ENCODE measurements at places on chromosomes 7 and 10.

DNA sequence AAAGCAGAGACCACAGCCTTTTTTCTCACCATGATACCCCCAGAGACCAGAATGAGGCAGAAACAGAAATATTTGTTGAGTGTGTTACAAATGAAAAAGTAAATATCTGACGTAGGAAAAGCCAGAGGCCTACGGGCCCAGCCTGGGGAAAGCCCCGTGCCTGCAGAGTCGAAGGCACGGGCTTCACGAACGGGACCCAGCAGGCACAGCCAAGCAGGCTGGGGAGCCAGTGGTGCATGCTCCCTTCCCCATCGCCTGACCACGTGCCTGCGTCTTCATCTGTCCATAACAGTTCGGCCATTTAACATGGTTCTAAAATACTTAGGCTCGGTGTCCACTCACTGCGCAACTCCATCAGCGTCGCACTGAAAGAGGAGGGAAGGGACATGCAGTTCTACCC is 50.8 kb downstream of the SLIT1 start:
- DNase-seq: no peak

- no peak for DNase-seq
These were observed 20.7 kb upstream of the KMT2E start for GRCh38 chr7:104993217-104993862.

- DNase-seq: peak; percentile 2
These were observed 10.4 kb downstream of the GPRIN2 start for GRCh38 chr10:46545861-46546590.

GRCh38 chr7:32611201-32612099 is 116.2 kb downstream of the AVL9 start:
- no peak for DNase-seq

GRCh38 chr7:41256186-41256945 is 446.5 kb downstream of the INHBA start:
- DNase-seq: no peak

DNA sequence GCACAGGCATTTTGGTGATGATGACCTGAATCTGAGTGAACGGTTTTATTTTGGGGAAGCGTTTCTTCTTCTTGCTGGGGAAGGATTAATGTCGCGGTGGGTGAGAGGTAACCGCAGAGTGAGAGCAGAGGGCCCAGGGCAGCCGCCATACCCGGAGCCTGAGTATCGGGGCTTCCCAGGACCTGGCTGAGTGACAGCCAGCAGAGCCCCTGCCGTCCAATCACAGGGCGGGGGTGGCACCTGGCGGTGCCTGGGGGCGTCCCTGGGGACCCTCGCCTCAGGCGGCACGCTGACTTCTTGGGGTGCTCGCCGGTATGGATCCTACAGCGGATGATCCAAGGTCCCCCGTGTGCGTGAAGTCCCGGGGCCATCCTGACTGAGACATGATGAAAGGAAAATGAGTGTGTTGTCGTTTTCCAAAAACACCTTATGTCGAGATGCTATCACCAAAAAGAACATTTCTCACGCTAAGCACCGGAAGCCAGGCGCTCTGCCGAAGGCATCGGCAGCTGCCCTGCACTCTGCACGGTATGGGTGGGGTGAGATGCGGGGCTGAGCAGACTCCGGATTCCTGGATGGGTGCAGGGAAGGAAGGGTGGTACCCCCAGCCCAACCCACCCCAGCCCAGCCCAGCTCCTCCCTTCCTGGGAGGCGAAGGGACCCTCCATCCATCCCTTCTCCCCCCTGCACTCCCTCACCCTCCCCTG is 227.9 kb upstream of the SHH start:
- DNase-seq: peak; percentile 48

DNA sequence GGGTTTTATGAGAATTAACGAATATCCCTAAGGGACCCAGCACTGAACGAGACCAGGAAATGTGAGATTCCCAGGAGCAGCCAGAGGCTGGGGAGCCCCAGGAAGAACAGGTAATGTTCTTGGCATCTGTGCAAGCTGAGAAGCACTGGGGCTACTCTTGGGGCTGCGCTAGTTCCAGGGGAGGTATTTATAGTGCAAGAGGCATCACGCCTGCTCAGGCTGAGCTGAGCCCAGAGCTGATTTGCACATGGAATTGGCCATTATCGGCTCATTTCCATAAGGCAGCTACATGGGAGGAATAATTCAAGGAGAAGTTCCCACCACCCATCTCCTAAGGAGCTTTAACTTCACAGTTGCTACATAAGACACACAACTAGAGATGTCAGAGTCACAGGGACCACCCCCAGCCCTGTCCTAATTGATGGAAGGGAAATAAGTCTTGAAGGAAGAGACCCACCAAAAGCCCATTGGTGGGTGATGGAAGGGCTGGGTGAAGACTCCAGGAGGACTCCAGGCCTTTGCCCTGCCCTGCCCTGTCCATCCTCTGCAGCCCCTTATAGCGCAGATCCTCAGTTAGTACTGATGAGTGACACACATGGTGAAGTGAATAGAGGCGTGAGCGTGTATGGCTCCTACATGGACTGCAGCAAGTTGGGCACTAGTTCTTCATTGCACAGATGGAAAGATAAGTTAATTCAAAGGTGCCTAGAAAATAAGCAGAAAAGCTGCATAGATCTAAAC is 178.9 kb downstream of the GRID1 start:
- DNase-seq: no peak

GRCh38 chr7:105719919-105720318 is 138.6 kb upstream of the EFCAB10 start:
- DNase-seq: no peak

GRCh38 chr7:45447296-45447695 is 126.9 kb upstream of the ADCY1 start:
- DNase-seq: no peak

DNA sequence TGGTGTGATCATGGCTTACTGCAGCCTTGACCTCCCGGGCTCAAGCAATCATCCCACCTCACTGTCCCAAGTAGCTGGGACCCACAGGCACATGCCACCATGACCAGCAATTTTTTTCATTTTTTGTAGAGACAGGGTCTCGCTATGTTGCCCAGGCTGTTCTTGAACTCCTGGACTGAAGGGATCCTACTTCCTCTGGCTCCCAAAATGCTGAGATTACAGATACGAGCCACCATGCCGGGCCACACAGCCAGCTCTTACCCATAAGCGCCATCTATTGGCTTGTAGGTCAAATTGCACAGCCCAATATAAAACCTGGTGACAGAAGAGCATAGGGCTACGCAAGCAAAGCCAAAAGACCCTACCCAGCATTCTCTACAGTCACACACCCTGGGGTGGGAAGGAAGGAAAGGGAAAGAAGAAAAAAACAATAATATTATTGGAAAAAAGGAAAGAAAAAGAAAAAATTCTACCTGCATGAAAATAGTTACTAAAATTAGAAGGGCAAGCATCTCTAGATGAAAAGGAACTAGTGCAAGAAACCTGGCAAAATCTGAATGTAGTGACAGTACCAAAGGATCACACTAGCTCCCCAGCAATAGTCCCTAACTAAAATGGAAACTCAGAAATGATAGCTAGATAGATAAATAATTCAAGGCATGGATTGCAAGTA is 29.4 kb upstream of the AMPH start:
- peak; percentile 43 for DNase-seq

- no peak for DNase-seq
These were observed 135.2 kb downstream of the ADAM12 start for GRCh38 chr10:126252884-126253610.

DNA sequence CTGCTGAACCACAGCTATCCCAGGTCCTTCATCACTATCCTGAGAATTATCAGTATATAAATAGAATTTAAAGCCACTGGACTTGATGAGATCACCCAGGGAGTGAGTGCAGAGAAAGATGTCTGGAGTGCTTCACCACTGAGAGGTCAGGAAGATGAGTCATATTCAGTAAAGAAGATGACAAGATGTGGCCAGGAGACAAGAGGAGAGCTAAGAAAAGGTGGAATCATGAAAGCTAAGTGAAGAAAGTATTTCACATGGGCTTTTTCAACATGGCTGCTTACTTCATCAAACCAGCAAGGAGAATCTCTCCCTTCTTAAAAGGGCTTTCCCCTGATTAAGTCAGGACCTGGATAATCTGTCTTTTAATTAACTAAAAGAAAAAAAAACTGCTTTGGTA is 9.1 kb upstream of the PRKAR2B start:
- no peak for DNase-seq

- no peak for DNase-seq
These were observed 112.5 kb upstream of the GJD4 start for GRCh38 chr10:35492386-35493195.

DNA sequence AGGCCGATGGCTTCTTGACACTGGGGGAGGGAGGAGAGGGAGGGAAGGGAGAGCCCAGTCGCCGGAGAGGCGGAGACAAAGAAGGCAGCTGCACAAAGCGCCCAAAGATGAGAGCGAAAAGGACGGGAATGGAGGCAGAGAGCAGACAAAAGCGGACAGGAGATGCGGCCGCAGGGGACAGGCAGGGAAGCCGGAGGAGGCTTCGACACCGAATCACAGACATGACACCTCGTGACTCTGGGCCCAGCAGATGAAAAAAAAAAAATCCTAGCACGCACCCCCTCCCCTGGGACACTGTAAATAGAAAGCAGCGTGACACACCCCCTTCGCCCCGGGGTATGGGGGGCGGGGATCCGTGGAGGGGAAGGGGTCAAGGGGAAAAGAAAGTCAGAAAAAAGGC is 976 bp downstream of the NAT16 start:
- DNase-seq: no peak

GRCh38 chr7:115662676-115663075 is 367.9 kb downstream of the TFEC start:
- DNase-seq: no peak

- no peak for DNase-seq
These were observed 284.1 kb downstream of the DPP6 start for GRCh38 chr7:154336295-154336694.

DNA sequence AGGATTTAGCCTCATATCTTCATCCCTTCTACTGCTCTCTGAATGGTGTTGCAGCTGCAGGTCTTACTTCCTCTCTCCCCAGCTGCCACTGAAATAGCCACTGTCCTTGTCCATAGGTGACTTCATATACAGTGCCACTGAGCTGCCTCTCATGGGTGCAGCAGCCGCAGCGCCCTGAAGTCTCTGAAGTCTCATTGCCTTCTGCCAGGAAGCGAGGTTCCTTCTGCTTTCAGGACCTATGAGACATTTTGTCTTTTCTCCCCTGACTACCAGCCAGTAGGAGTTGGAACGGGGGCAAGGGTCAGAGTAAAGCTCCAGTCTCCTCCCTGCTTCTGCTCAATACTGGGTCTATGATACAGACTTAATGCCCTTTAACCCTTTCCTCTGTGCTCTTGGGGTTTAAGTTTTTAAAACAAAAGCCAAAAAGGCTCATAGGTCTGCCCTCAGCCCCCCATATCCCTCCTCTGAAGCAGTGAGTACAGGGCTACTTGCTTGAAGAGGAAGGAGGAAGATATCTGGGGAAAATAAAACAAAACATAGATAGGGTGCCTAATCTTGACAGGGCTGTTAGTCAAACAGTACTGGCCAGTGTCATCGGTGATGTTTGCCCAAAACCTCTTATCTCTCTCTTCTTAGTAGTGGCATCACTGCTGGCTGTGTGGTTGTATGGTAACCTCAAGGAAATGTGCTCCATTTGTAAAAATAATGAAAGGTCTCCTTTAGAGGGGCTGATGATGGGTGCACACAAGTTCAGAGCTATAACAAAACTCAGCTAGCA is 7.1 kb downstream of the PLCE1 start:
- DNase-seq: no peak

Data from activated naive CD4-positive, alpha-beta T cell treated with anti-CD3 and anti-CD28 coated beads for 36 hours (primary cell).